ENCODE measurements at places on chromosomes 5 and 9. TPM values are rescaled to one million over a fixed set of nuclear protein-coding genes. Genes with fewer than 3 reads are reported as not detected.

Gene MAT2B
- 124 TPM for total RNA-seq

Gene TMEM232
- 1.0 TPM for total RNA-seq

Gene AGPAT2
- 43.9 TPM for total RNA-seq

Gene EGFLAM
- under 0.01 TPM for total RNA-seq

Gene LECT2
- not detected for total RNA-seq

Gene ZFP2
- total RNA-seq, result 0.33 TPM

Gene COL5A1
- 0.95 TPM for total RNA-seq

Gene PCSK1
- total RNA-seq, result 0.09 TPM

Gene ESM1
- 125 TPM for total RNA-seq

Gene RLN2
- total RNA-seq, result 1.4 TPM

Gene AGXT2
- not detected for total RNA-seq

Gene SOWAHA
- total RNA-seq, result not detected

Gene PCDHGA7
- 0.65 TPM for total RNA-seq

Gene IL9
- not detected for total RNA-seq

Gene SLC36A2
- not detected for total RNA-seq

Gene TRIM7
- total RNA-seq, result 1.7 TPM

Gene GPR151
- total RNA-seq, result not detected

Gene FCN2
- total RNA-seq, result not detected

Gene HMCN2
- not detected for total RNA-seq

Gene LRRC19
- not detected for total RNA-seq

Gene RNF208
- 0.11 TPM for total RNA-seq

Gene PTGDS
- total RNA-seq, result 2.8 TPM

Gene S100Z
- total RNA-seq, result not detected

Gene ELAVL2
- 0.26 TPM for total RNA-seq

Gene P4HA2
- 46.3 TPM for total RNA-seq

Gene SH3GLB2
- total RNA-seq, result 26.8 TPM

Gene BAAT
- not detected for total RNA-seq

Gene PKD2L2
- not detected for total RNA-seq

Gene TXNDC8
- total RNA-seq, result not detected

Gene LAMC3
- total RNA-seq, result 1.5 TPM

Gene LCN6
- not detected for total RNA-seq

Gene LRRC14B
- total RNA-seq, result not detected

Gene ARSK
- 2.6 TPM for total RNA-seq

Gene OSMR
- 6.9 TPM for total RNA-seq

Gene PALM2AKAP2
- total RNA-seq, result 0.09 TPM

Gene FGFR4
- total RNA-seq, result 3.3 TPM

Gene ADAMTS19
- total RNA-seq, result not detected

Gene TAF11L14
- not detected for total RNA-seq

Gene GOLGA2
- total RNA-seq, result 41.5 TPM

Gene PCDHB6
- total RNA-seq, result 0.11 TPM

Gene BARHL1
- not detected for total RNA-seq

Gene CTNND2
- total RNA-seq, result not detected

Gene PITX1
- not detected for total RNA-seq

Gene INSL4
- total RNA-seq, result not detected

Gene REEP2
- 1.0 TPM for total RNA-seq

Gene PCDHGB4
- total RNA-seq, result 11.3 TPM

Gene LIFR
- 46.1 TPM for total RNA-seq

Gene CNTNAP3B
- 162 TPM for total RNA-seq

Gene CDKN2B
- 10.3 TPM for total RNA-seq

Gene CLPTM1L
- 275 TPM for total RNA-seq

Gene FOCAD
- 113 TPM for total RNA-seq

Gene TICAM2
- 0.43 TPM for total RNA-seq

Gene PCDHA5
- under 0.01 TPM for total RNA-seq

Gene PHF19
- 9.4 TPM for total RNA-seq

Gene TMC1
- 0.22 TPM for total RNA-seq

Gene CCDC69
- 0.54 TPM for total RNA-seq

Gene PCDHGA5
- 0.43 TPM for total RNA-seq

Gene GRM6
- not detected for total RNA-seq

Data from dermis lymphatic vessel endothelial cell (primary cell).